CD4-positive, alpha-beta T cell treated with Interleukin-15 for 1 hour (primary cell): ENCODE measurements at places on chromosomes 11 and 22.

DNA sequence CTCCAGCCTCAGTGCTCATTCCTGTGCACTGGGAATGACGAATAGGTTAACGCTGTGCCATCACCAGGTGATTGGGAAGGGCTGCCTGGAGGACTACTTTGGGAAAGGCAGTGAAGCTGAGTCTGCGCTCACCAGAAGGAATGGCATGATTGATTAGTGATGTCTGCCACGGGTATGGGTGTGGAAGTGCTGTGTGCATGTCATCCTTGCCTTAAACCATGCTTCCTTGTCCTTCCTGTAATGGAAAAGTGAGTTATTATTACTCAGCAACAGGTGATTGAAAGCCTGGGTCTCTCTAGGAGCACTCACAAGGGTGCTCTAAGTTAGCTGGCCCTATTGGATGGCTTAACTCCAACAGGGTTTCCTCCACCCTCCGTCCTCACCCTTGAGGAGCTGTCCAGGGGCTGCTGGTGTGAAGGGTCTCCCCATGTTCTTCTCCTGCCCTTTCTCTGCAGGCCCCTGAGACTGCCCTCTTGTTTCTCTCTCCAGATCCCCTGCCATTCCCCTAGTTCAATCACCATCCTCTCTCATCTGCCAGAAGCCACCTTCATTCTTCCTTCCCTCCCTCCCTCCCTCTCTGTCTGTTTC lies 121.9 kb upstream of the NECTIN1 start:
- no peak for DNase-seq

DNA sequence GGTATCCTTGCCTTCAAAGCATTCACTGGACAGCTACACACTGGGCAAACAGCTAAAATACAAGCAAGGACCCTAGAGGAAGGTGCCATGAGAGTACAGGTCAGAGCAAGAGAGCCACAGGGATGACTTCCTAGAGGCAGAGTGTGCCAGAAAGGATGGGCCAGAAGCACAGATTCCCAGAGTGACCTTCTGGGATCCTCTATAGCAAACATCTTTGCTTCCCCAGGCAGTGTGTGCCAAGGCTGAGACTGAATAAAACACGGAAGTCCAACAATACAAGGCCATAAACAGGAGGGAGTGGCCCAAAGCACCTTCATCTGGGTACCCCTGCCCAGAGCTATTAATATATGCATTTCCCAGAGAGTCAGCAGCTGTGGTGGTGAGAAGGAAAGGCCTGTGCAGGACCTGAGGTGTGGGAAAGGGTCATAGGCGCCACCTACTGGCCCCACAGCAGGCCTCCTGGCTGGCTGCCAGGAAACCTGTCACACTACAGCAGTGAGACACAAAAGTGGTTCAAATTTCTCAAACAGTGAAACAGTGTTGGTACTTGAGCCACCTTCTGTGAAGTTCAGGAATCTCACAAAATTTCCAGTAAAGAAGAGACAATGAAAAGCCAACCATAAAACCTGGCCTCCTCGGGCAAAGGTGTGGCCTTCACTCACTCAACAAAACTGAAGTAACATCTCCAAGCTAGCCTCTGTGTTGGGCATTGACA lies 20.3 kb downstream of the CLPB start:
- peak; percentile 77 for DNase-seq

DNA sequence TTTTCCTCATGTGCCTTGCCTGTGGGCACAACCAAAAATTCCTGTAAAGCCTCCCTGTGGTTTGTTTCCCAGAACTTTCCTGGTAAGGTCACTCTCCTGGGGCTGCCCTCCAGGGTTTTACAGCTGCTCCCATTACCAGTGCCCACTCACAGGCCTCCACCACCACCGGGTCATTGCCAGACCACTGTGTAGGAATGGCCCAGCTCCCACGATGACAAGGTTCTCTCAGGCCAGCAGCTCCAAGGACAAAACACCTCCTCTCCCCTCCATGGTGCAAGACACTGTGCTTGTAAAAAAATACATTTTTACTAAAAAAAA lies 96.1 kb upstream of the AKIP1 start:
- no peak for DNase-seq

DNA sequence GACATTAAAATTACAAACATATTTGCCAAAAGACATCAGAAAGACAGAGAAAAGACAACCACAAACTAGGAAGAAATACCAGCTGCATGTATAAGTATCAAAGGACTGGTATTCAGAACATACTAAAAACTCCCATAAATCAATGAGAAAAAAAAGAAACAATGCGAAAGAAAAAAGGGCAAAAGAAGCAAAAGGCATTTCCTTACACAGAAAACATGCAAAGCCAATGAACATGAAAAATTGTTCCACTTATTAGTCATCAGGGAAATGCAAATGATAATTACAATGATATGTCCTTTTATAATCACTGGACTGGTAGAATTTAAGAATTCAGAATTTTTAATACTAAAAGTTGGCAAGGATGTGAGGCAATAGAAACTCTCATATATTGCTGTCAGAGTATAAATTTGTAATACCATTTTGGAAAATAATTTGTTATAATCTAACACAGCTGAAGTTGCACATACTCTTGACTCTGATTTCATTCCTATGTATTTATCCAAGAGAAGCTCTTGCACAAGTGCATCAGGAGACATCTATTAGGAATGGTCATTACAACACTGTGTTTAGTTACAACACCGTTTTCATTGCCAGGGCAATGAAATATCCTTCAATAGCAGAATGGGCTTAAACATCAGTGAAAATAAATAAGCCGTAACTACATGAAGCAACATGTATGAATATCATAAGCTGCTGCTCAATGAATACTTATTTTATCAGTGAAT lies 279.7 kb downstream of the SWAP70 start:
- DNase-seq, result no peak

DNA sequence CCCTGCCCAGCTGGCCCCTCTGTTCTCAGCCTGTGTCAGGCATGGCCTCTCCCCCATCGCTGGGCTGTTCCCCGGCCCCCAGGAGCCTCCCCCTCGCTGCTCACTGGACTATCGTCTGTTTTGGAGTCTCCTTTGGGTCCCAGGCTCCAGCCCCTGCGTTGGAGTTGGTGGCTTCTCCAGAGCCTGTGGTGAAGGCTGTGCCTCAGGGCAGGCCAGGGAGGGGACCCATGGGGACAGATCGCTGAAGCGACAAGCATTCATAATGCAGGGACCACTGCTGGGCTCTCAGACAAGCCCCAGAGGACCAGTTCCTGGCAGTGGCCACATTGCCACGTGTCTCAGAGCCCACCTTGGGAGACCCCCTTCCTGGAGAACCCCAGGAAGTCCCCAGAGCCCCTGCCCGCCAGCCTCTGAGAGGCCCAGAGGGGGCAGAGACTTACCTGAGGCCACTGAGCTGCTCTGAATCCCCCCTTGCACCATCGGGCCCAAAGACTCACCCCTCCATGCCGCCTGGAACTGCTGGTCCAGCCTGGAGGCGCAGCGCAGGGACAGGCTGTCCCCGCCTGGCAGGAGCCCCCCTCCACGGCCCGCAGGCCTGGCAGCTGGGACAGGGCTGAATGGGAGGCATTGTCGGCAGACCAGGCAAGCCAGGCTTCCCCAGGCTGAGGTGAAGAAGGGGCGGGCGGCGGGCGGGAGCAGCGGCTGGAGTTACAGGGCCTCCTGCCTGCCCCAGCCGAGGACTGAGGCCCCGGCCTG lies at the start of gene CHADL:
CHADL (minus strand) TSS at position 555 of the 756 bp plus-strand sequence; CDS start at position 505, 50 bp downstream.
- DNase-seq, result no peak

DNA sequence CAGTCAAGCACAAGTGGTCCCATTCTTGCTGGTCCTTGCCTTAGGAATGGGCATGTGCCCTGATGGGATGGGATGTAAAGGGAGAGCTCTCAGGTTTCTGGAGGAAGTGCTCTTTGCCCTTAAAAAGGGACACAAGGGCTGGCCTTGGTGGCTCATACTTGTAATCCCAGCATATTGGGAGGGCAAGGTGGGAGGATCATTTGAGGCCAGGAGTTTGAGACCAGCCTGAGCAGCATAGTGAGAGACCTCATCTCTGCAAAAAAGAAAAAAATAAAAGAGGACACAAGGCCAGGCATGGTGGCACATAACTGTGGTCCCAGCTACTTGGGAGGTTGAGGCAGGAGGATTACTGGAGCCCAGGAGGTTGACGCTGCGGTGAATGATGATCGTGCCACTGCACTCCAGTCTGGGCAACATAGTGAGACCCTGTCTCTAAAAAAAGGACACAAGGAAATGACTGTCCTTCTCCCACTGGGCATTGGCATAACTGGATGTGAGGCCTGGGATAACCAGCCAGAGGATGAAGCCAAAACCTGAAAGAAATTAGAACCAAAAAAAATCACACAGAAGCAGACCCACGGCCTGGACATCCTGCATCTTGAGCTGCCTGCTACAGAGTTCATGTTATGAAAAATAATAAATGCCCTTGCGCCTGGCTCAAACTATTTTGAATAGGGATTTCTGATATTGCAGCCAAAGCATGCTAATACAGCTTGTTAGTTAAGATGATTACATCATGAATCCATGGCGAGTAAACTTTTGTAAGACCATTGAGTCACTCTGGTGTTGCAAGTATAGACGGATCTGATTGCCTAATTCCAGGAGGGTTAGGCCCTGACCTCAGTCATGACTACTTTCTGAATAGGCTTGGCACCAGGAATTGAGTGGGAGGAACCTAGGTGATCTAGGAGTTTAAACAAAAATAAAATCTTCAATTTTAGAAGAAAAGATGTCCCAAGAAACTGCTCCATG lies 12.9 kb upstream of the CRKL start:
- peak; percentile 43 for DNase-seq

- no peak for DNase-seq
These were observed 233.3 kb downstream of the CEP164 start for GRCh38 chr11:117560780-117561530.

DNA sequence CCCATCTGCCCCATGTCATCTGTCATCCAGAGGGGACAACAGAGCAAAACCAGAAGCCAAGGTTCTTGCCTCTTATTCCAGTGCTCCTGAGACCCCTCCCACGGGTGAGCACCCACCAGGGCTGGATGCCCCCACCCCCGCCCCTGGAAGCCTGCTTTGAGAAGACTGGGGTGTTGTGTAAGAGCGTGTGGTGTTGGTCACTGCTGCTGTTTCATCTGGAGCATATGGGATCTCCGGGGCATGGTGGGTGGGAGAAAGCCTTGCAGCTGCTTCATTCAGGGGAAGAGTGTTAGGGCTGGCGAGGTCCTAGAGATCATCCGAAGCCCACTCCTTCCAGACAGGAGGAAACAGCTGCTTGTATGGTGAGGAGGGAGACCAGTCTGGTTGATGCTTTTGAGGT lies 54.1 kb downstream of the CHRDL2 start:
- DNase-seq, result no peak

DNA sequence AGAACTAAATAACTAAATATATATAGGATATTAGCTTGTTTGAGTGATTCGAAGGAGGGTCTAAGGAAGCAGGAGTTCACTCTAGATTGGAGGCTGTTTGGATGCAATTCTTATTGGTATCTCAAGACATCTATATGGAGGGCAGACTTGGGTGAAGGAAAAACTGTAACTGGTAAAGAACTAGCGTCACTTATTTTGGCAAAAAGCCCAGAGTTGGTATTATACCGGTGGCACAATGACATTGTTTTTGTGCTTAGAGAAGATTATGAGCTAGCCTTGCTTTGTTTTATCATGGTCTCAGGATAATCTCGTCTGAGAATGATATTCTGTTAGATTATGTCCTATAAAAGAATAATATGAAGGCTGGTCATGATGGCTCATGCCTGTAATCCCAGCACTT lies 6.0 kb upstream of the SLC35F2 start:
- no peak for DNase-seq

- peak; percentile 42 for DNase-seq
These were observed at the start of gene TMA7B for GRCh38 chr22:39959640-39960447. Gene TMA7B (plus strand): TSS chr22:39960397. CDS start chr22:39964375, 3,978 bp downstream.

DNA sequence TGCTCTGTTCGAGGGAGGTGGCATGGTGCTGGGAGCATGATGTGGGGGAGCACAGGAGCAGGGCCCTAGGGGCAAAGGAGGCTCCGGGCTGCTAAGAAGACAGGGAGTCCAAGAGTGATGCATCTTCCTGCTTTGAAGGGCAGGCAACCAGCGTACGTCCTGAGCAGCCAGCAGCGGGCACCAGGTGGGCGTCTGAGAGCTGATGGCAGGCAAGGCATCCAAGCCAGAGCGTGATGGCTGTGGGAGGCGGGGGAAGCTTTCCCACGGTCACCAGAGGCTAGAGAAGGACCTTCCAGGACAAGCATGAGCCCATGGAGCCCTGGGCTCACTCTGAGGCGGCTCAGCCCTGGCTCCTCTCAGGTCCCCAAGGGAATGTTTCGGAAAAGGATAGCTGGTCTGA lies 32.2 kb downstream of the BRD1 start:
- no peak for DNase-seq

DNA sequence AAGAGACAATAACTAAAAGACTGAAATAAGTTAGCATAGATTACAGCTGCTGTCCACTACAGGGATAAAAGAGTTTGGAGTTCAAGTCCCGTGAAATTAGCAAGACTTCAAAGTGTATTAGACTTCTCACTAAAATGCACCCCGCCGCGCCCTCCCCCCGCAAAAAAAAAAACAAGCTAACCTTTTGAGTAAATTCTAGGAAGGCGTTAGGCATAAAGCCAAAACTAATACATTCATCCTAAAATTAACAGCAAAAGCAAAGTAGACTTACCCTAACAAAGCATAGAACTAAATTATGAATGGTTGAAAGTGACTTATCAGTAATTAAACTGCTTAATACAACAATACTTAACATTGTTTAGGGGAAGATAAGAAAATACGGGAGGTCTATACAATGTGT lies 581.0 kb upstream of the CHORDC1 start:
- DNase-seq, result no peak

- no peak for DNase-seq
These were observed 5.5 kb downstream of the RCOR2 start for GRCh38 chr11:63911440-63911839.

DNA sequence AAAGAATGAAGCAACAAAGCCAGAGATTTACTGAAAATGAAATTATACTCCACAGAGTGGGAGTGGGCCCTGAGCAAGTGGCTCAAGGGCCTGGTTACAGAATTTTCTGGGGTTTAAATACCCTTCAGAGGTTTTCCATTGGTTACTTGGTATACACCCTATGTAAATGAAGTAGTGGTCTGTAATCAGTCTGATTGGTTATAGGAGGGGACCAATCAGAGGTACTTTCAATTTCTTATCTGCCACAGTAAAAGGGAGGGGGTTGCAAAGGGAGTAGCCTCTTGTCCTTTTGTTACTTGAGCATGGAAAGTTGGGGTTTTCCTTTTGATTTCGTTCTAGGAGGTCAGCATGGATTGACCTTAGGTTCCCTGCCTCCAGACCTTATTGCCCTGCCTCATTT lies 63.5 kb downstream of the ATM start:
- DNase-seq, result no peak

GRCh38 chr11:87437844-87438223 lies 400.1 kb downstream of the TMEM135 start:
- DNase-seq, result no peak
